Natural killer cell (primary cell): ENCODE measurements at places on chromosomes 3 and 15. TPM values are rescaled to one million over a fixed set of nuclear protein-coding genes. Genes with fewer than 3 reads are reported as not detected.

- DNase-seq = no peak
- no peaks in the 10 kb centered on the region for H3K4me1 ChIP-seq
- H3K27me3 ChIP-seq = no peaks in the 10 kb centered on the region
- H3K4me3 ChIP-seq = no peak overlapping the region
- no peak overlapping the region for H3K27ac ChIP-seq
Measured at GRCh38 chr3:140198242-140198641, 263.3 kb downstream of the CLSTN2 start.

Gene MKRN2OS
- not detected for total RNA-seq

- no peak overlapping the region for H3K4me3 ChIP-seq
- no peaks in the 10 kb centered on the region for H3K4me1 ChIP-seq
- no peaks in the 10 kb centered on the region for H3K36me3 ChIP-seq
- no peak for DNase-seq
Measured at GRCh38 chr15:52866698-52867097, 76.6 kb upstream of the ONECUT1 start.

GRCh38 chr15:68389936-68390817, 41.8 kb downstream of the ITGA11 start:
- no peak overlapping the region for H3K4me3 ChIP-seq
- peaks cover 4% of the 10 kb centered on the region for H3K27me3 ChIP-seq
- H3K27ac ChIP-seq = no peak overlapping the region
- peak; percentile 2 for DNase-seq
- no peaks in the 10 kb centered on the region for H3K36me3 ChIP-seq

Gene FETUB
- not detected for total RNA-seq

GRCh38 chr3:80889535-80889934, 871.9 kb downstream of the GBE1 start:
- no peaks in the 10 kb centered on the region for H3K4me1 ChIP-seq
- no peaks in the 10 kb centered on the region for H3K36me3 ChIP-seq
- H3K27me3 ChIP-seq = no peaks in the 10 kb centered on the region
- H3K4me3 ChIP-seq = no peak overlapping the region
- no peak overlapping the region for H3K27ac ChIP-seq

- H3K36me3 ChIP-seq = no peaks in the 10 kb centered on the region
- H3K4me1 ChIP-seq = peaks cover 3% of the 10 kb centered on the region
- H3K4me3 ChIP-seq = no peak overlapping the region
- DNase-seq = no peak
Measured at GRCh38 chr3:126213379-126214028, 33.1 kb upstream of the ALDH1L1 start.

Gene PLA1A
- 0.34 TPM for total RNA-seq

- no peaks in the 10 kb centered on the region for H3K4me1 ChIP-seq
- no peaks in the 10 kb centered on the region for H3K36me3 ChIP-seq
- DNase-seq = no peak
- no peak overlapping the region for H3K27ac ChIP-seq
- H3K27me3 ChIP-seq = no peaks in the 10 kb centered on the region
Measured at GRCh38 chr15:61118885-61119284, 110.2 kb downstream of the RORA start.

DNA sequence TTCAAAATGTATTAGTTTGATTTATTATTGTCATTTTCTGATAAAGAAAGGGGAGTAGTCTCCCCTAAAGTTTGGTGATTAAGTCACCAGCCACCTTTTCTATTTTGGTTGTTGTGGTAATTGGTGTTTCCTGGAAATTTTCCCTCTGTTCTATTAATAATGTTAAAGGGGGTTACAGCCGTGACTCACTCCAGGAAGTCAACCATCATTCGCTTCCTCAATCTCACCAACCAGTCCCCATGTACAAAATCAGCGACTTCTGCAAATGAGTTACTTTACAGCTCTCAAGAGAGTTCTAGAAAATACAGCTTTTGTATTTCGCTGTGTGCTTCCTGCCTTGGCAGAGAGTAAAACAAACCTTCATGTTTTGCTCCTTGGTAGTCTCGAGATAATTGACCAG, 285.1 kb downstream of the LPP start:
- no peaks in the 10 kb centered on the region for H3K27me3 ChIP-seq
- H3K4me3 ChIP-seq = no peak overlapping the region
- peak overlapping the region; percentile 90 for H3K27ac ChIP-seq

GRCh38 chr3:163924600-163924999, 1153.7 kb downstream of the SI start:
- no peak for DNase-seq
- no peaks in the 10 kb centered on the region for H3K27me3 ChIP-seq
- no peaks in the 10 kb centered on the region for H3K4me1 ChIP-seq
- no peak overlapping the region for H3K27ac ChIP-seq

Gene WDR72
- total RNA-seq = 1.6 TPM
